NCI-H446 treated with DMSO at 0.1 percent for 48 hours (cell line): ENCODE measurements at places on chromosomes 12 and 14.

GRCh38 chr12:68743356-68743755 lies 2.6 kb upstream of the SLC35E3 start:
- no peak for DNase-seq

GRCh38 chr12:111841236-111841749 lies 735 bp upstream of the MAPKAPK5 start:
- DNase-seq: no peak

DNA sequence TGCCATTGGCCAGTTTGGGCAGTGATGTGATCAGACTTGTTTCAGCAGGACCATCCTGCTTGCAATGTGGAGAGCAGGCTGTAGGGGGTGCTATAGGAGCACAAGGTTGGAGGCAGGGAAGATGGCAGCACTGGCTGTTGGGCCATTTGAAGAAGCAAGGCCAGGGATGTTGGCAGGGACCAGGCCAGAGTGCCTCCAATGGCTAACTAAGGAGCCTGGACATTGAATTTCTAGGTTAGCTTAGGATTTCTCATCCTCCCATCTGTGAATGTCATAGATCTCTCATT lies 23.5 kb downstream of the FGF23 start:
- DNase-seq: no peak

DNA sequence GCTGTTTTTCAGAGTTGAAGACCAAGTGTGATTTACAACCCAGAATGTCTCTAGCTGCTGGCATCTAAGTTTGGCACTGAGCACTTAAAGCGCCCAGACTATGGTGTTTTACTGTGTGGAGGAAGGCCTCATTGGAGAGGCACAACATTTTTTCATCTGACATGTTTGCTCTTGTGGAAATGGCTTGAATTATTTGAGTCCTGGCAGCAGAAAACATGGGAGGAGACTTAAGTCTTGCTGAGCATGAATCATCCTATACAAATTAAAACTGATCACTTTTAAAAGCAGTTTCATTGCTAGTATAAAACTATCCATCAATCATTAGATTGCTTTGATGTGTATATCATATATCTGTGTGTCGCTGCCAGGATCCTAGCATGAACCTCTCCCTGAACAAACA lies 85.9 kb upstream of the REP15 start:
- peak; percentile 95 for DNase-seq

GRCh38 chr12:113748707-113749432 lies 217.3 kb downstream of the RBM19 start:
- no peak for DNase-seq

GRCh38 chr14:90562652-90563051 lies 165.8 kb downstream of the CALM1 start:
- no peak for DNase-seq

DNA sequence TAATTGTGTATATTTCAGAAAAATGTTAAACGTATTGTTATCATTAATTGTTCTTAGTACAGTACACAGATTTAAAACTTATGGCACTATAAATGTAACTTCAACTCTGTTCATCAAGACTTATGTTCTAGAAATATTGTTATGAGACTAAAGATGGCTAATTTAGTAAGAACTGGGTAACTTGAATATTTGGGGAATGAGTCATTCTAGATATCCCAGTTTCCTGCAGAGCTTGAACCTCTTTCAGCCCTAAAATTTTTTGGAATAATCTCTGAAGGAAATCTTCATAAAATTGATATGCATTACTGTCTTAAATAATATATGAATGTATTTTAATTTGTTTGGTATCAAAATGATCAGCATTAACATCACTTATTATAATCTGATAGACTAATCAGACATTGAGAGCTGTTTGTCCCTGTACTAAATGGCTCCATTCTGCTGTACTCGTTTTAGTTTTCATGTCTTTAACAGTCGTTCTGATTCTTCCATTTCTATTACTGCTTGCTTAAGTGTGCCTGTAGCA lies 87.1 kb downstream of the VEZT start:
- DNase-seq: no peak

DNA sequence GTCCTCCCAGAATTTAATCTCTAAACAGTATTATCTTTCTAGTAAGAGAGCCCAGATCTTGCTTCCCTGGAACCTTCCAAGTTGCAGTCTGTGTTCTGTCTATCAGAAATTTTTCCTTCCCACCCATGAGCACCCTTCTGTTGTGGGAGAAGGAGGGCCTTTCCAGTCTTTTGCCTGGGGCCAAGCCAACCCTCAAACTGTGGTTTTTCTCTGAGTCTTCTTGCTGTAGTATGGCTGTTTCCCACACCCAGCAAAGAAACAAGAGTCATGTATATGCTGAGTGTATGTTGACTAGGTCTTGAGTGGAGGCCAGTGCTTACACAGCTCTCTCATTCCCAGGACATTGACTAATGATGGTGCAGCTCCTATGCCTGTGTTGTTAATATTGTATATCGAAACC lies 104.5 kb downstream of the TGFB3 start:
- no peak for DNase-seq

DNA sequence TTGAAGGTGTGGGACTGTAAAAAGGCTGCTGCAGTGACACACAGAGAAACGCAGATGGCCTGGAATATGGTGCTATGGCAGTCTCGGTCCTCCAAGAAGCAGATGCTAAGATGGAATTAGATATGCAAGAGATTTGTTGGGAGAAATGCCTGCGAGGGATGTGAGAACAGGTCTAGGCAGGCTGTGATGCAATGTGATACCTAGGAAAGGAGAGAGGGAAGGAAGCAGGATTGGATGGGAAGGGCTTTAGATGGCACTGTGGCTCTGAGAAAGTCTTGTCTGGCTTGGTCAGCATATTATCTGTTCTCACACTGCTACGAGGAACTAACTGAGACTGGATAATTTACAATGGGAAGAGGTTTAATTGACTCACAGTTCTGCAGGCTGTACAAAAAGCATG lies 374.4 kb downstream of the BCAT1 start:
- no peak for DNase-seq

- DNase-seq: no peak
Observed at GRCh38 chr12:96850676-96851075, 56.4 kb upstream of the NEDD1 start.

DNA sequence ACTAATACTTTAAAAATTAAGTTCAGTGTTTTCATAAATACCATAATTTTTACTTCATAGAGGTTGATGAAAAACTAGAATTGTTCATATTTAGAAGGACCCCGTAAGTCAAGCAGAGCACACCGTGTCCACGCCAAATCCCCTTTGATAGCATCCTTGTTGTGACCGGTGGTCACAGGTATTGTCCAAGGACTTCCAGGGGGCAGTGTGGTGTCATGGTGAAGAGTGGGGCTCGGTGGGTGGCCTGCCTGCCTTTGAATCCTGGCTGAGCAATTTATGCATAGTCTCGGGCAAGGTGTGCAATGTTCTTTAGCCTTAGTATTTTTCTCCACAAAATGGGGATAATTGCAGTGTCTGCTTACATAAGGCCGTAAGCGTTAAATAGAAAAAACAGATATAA lies 169.9 kb downstream of the KTN1 start:
- DNase-seq: no peak

- DNase-seq: no peak
Observed at GRCh38 chr12:14988035-14988434, 15.2 kb downstream of the PDE6H start.

DNA sequence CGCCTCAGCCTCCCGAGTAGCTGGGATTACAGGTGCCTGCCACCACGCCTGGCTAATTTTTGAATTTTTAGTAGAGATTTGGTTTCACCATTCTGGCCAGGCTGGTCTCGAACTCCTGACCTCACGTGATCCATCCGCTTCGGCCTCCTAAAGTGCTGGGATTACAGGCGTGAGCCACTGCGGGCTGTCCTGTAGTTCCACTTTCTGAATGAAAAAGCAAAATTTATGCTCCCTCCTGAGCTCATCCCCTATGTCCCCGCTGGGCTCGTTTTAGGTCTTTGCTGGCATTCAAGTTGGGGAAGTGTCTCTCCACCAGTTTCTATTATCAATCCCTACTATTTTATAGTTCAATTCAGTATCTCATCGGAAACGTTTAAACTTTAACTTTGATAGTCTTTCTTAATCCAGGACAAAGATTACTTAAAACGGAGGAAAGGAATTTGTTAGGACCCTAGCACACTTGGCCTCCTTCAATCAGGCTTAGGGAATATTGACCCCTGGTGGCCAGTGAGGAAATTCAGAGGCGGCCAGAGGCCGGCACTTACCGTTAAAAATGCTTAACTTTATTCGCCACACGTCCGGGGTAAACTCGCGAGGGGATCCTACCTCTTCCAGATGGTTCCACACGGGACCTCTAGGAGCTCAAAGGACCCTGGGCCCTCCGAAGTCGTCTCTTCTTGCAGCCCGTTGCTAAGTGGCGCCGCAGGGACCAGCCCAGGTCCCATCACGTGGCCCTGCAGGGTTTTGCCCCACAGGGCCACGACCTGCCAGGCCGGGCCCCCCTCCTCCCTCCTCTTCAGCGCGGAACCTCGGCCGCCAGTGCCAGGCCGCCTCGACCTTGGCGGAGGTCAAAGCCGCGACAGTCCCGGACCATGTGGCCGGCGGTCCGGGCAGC lies 11.4 kb upstream of the DNAL1 start:
- DNase-seq: no peak

DNA sequence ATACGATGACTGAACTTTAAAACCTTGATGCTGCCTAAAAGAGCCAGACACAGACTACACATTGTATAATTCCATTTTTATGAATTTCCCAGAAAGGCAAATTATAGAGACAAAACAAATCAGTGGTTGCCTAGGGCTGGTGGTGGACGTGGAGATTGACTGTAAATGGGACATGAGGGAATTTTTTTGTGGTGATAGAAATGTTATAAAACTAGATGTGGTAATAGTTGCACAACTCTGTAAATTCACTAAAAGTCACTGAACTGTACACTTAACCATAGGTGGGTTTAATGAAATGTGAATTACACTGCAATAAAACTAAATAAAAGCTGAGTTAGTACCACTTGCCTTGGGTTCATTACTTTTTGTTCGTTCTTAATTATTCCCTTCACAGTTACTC lies 72.1 kb downstream of the PLEKHA5 start:
- no peak for DNase-seq

DNA sequence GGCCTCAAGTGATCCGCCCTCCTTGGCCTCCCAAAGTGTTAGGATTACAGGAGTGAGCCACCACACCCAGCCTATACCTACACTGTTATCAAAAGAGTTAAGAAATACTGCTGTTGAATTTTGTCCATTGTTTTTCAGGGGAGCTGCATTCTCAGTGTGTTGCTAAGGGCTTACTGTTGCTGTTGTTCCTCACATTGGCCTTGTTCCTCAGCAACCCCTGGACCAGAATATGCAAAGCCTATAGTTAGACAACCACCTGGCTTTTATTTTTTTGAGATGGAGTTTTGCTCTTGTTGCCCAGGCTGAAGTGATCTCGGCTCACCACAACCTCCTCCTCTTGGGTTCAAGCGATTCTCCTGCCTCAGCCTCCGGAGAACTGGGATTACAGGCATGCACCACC lies 4.7 kb upstream of the ATP6V0A2 start:
- no peak for DNase-seq

GRCh38 chr12:58764100-58764953 lies 156.0 kb downstream of the LRIG3 start:
- DNase-seq: no peak

- DNase-seq: no peak
Observed at GRCh38 chr12:12214635-12215131, 52.2 kb downstream of the LRP6 start.

GRCh38 chr12:614411-614970 lies 48.8 kb downstream of the NINJ2 start:
- DNase-seq: peak; percentile 21

DNA sequence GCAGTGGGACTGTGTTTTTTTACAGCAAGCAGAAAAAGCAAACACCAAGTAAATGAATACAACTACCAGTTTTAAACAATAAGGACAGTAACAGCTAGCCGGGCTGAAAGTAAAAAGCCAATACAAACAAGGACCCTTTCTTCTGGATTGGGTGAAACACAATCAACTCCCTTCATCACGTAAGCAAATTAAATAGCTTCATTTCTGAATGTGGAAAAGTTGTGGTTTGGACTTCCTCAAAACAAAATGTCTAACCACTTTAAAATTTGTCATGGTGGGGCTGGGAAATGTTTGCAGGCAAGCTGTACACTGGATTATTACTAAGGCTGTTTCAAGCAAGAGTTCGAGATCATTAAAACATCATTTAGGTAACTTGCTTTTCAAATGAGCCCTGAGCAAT lies 47.4 kb downstream of the TCHP start:
- DNase-seq: no peak

DNA sequence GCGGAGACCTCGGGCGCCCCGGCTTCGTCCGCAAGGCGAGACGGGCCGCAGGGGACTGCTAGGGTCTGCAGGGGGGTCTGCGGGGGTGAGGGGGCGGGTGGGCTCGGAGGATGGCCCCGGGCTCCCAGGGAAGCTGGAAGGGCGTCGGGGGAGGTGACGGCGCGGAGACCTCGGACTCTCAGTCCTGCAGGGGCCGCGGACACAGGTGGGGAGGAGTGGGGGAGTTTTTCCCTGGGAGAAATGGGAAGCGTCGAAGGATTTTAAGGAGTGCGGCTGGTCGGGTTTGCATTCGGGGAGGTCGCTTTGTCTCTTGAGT lies 25.9 kb downstream of the ZBTB42 start:
- no peak for DNase-seq

GRCh38 chr12:122893208-122894153 lies 2.4 kb downstream of the VPS37B start:
- DNase-seq: no peak

DNA sequence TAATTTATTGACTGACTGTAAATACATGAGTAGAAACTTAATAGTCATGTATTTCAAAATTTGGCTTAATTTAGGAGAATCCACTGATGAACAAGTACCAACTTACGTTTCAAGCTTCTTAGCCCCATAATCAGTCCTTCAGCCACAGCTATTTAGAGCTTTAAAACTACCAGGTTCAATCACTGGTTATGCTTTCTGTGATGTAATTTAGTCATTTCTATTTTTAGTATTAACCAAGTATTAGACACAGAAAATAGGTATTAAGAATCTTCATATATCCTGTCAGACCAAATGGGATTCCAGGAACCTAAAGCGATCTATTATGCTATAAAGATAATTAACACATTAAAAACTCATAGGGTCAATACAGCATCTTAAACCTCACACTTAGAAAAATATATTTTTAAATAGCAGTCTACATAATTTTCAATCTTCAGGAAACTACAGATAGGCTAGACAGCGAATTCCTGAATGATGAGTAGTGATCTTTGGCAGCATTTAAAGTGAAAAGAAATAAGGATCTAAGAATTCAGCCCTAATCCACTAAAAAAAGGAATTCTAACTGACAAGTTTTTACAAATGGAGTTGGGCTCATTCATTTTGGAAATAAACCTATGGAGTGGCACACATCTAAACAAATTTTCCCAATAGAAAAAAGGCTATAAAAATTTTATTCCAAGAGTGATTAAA lies 51.5 kb downstream of the ZC3H14 start:
- no peak for DNase-seq

GRCh38 chr14:103066399-103066798 lies 9.1 kb upstream of the CDC42BPB start:
- DNase-seq: no peak
